ENCODE measurements at places on chromosomes 5 and 9. TPM values are rescaled to one million over a fixed set of nuclear protein-coding genes. Genes with fewer than 3 reads are reported as not detected.

- no peak for DNase-seq
Measured at GRCh38 chr9:123400926-123401503, 45.0 kb downstream of the CRB2 start.

Gene LURAP1L
- total RNA-seq: 47.5 TPM

GRCh38 chr5:15203376-15203775, 296.6 kb upstream of the FBXL7 start:
- no peak for DNase-seq

- DNase-seq: no peak
Measured at GRCh38 chr5:7540736-7541485, 145.0 kb downstream of the ADCY2 start.

Gene ACOT12
- not detected for total RNA-seq

All from fibroblast of the aortic adventitia (primary cell).